ENCODE measurements at places on chromosomes 6 and 20.

- DNase-seq = peak; percentile 14
These were observed 46.1 kb downstream of the LYRM4 start for GRCh38 chr6:5214570-5215052.

DNA sequence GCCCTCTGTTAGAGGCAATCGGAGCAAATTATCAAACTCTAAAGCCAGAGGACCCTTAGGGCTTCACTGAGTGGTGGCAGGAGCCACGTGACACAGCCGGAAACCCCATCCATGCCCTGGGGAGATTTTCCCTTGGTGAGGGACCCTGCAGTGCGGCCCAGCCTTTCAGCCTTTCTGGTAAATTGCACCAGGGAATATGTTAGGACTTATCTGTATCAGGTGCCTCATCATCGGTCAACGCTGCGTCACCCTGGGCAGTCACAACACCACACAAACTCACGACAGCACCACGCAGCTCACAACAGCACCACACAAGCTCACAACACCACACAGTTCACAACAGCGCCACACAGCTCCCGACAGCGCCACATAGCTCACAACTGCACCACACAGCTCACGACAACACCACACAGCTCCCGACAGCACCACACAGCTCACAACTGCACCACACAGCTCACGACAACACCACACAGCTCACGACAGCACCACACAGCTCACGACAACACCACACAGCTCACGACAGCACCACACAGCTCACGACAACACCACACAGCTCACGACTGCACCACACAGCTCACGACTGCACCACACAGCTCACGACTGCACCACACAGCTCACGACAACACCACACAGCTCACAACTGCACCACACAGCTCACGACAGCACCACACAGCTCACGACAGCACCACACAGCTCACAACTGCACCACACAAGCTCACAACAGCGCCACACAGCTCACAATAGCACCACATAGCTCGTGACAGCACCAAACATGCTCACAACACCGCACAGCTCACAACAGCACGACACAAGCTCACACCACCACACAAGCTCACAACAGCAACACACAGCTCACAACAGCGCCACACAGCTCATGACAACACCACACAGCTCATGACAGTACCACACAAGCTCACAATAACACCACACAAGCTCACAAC, 199.0 kb downstream of the DLL1 start:
- no peak for DNase-seq

GRCh38 chr6:13260101-13260598, 68.2 kb downstream of the TBC1D7 start:
- no peak for DNase-seq

- DNase-seq = peak; percentile 91
These were observed 535 bp upstream of the DNAAF9 start for GRCh38 chr20:3407771-3408637.

DNA sequence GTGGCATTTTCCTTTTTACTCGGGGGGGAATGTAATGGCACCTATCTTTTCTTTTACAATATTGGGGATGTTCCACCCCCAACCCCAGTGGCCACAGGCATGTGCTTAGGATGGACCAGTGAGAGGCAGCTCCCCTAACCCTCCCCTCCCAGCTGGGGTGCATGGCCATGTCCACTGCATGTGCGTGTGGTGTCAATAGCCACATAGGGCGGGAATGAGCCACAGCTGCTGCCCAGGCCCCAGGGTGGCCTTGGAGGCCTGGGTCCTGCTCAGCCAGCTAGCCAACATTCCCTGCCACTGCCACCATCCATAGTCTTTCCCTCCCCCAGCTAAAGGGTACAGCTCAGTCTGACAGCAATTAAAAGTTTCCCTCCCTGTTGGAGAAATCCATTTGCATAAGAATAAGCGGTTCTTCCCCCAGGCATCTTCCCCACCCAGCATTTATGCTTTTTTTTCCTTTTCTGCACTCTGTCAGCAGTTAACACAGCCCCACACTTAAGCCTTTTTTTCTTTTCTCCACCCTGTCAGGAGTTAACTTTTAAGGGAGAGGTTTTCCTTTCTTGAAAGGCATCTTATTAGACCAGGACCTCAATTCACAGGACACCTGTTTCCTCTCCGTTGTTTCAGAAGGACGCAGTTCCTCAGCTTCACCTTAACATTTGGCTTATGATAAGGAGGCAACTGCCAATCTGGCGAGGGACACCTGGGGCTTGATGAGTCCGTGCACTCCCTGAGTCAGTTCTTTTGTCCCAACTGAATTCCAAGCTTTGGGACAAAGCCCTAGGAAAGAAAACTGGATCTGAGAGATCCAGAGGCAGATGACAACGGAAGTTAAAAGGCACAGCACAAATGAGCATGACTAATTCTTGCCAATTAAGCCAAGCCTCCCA, 121.4 kb downstream of the TPBG start:
- no peak for DNase-seq

GRCh38 chr6:116190550-116190949, 63.3 kb downstream of the TSPYL4 start:
- no peak for DNase-seq

GRCh38 chr6:46044881-46045617, 29.4 kb upstream of the CLIC5 start:
- DNase-seq = no peak

All from germinal center (tissue), 1 donor.